ENCODE measurements at places on chromosomes 12 and 14.

DNA sequence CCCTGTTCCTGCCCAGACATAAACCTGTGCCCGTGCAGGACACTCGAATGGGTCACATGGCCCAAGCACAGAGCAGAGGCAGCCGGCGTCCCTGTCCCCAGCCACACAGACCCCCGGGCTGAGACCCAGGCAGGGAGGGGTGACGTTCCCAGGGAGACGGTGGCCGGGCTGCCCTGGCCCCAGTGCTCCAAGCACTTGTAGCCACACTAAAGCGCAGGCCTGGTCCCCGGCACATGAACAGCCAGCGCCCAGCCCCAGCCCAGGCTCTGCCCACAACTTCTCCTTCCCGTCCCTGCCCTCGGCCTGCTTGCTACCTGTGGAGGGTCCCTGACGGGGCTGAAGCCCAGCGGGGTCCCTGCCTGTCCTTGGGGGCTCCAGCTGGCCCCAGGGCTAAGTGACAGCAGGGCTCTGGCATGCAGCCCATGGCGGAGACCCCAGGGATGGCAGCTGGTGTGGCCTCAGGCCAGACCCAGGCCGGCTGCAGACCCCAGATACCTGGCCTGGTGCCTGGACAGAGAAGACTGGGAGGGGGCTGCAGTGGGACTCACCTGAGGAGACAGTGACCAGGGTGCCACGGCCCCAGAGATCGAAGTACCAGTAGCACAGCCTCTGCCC is 338.4 kb downstream of the TMEM121 start:
- no peak for DNase-seq

- no peak for DNase-seq
Measured at GRCh38 chr14:85402569-85403162, 127.3 kb upstream of the FLRT2 start.

- no peak for DNase-seq
Measured at GRCh38 chr12:12221560-12221959, 45.3 kb downstream of the LRP6 start.

GRCh38 chr12:6161124-6161882 is 36.8 kb upstream of the VWF start:
- DNase-seq: no peak

DNA sequence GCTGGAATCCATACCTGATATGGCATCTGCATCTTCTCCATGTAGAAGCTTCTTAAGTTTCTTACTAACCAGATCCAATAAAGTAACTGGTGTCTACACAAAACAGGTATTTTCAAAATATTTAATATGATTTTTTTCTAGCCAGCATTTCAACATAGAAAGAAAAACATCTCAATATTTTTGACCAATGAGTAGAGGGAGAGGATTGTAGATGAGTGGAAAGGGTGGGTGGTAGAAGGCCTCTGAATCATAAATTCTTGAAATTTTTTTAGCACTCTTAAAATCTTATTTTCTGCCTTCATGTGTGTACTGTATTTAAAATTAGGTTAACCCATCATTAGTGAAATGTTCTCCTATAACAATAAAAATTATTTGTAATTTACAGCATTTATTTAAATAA is 18.0 kb downstream of the DEPDC4 start:
- no peak for DNase-seq

DNA sequence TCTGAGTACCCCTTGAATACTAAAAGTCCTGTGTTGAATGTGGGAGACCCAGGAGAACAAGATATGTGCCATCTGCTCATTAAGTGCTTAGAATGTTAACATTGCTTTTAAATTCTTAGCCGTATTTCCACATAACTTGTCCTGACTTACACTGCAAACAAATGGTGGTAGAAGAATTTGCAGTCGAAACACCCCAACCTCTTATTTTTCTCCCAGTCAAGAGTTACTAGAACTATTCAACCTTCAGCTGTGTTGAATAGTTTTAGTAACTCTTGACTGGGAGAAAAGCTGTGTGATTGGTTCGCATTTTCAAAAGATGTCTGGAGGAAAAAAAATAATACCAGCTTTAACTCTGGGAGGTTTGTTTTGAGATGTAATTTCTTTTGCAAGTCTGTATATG is 7.6 kb upstream of the SPX start:
- no peak for DNase-seq

- no peak for DNase-seq
Measured at GRCh38 chr14:37583358-37584210, 11.5 kb downstream of the FOXA1 start.

Data from GF-D8 (cell line).